Activated CD4-positive, alpha-beta T cell treated with anti-CD3 and anti-CD28 coated beads, Interleukin-2, Interleukin-4, amounts not matched to agents 100 ng/mL and 50 ng/mL, durations not matched to agents 16 hours and 8 hours (primary cell): ENCODE measurements at places on chromosomes 3 and 15.
A peak's percentile ranks its signal among the peaks of the same experiment; 100 is the strongest.

DNA sequence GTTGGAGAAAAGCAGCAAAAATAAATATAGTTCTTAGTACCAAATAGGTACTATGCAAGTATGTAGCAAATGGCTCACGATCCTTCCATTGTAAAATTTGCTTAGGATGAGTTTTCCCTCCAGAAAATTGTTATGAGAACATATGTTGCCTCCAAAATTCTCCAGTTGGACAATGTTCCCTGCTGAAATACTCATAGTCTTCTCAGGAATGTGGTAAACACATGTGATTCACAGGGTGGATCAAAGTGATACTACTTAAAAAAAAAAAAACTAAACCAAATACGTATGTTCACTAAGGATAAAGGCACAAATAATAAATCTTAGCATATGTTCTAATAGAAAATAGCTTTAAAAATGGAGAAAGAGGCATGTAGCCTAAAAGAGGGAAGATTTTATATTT is 84.3 kb upstream of the ZNF385D start:
- no peak for DNase-seq

DNA sequence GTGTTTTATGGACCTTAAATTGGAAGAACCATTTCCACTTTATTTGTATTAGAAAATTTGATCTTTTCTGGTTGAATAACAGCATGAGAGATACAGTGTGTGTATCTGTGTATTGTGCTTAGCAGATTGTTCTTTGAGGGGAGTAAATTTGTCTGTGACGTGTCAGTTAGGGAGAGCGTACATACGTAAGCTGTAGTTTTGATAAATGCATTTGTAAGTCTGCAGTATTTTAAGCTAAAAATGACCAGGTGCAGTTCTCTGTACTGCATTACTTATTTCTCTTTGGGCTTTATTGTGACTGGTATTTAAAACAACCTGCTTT is 264.8 kb downstream of the ROBO2 start:
- DNase-seq, result no peak

- peak; percentile 16 for DNase-seq
Measured at GRCh38 chr15:68730471-68730919, 90.2 kb downstream of the ANP32A start.

- DNase-seq, result no peak
Measured at GRCh38 chr15:58440922-58441321, 9.1 kb downstream of the LIPC start.

DNA sequence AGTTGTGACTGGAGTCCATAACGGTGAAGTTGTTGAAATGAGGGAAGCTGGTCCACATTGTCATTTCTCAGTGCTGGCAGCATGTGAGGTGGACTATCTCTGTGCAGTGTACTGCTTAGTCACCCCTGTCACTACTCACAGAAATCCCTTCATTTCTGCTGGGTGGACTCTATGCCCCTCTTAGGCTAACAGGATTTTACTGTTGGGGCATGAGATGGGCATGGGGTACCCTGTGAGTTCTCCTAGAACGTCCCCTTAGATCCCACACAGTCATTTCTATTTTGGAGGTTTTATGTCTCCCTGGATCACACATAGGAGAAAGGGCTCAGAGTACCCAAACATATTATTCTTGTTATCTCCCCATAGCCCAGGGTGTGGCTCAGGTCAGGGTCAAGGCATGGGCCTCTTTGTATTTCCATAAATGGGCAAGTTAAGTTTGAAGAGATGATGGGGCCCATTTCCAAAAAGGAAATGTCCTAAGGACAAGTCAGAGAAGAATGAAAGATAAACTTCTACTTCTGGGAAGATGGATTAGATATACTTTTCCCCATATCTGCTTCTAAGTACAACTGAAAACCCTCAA is 15.2 kb downstream of the P2RY1 start:
- DNase-seq, result no peak

DNA sequence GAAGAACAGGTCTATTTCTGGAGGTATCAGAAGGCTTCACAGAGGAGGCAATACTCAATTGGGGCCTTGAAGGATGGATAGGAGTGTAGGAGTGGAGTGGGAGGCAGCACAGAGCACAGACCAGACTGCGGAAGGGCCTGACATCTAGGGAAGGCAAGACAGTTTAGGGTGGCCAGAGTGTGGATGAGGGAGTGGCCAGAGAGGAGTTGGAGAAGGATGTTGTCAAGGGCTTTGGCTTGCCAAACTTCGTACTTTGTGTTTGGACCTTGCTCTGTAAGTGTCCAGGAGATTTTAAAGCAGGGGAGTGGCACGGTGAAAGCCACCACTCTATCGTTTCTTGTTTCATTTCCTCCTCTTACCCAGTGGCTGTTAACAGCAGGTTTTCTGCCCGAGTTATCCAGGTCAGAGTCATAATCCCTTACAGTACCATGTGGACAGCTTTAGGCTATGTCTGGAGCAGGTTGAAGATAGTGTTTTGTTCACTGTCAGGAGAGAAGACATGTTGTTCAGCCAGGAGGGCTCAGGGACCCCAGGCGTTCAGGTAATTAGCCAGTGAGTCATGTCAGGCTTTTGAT is 12.3 kb downstream of the SMAD3 start:
- DNase-seq, result no peak

DNA sequence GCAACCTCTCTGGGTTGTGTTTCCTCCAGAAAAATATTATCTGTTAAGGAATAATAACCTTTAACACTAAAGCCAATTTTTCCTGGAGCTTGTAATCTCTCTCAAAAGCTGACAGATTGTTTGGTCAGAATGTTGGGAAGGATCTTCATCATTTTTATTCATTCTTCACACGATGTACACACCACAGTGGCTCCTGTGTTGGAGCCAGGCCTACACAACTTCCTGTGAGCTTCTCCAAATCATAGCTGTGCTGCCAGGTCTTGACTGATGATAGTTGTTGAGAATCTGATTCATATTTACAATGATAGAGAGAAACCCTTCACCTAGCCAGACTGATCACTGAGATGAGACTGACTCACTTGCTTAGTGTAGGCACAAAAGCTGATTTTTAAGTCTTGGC is 151.0 kb upstream of the ROBO2 start:
- DNase-seq, result no peak

DNA sequence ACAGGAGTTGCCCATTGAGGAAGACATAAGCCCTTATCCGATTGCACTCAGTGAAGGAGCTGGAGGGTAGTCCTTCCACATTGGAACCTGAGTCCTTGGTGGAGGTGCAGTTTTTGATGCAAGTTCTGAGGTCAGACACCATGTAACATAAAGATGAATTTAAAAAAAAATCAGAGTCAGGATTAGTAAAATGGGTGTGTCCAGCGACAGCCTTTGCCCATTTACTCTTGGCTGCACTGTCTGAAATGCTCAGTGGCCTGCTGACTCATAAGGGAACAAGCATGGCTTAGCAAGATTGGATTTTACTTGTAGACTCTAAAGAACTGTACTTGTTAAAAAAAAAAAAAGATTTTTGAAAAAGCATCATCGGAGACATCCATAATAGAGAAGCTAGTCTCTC is 241.1 kb upstream of the TOPAZ1 start:
- DNase-seq, result no peak

GRCh38 chr3:58332575-58333188 is at the start of gene PXK:
Gene PXK, plus strand, starts transcription at chr3:58332892. Its CDS starts 97 bp downstream, at chr3:58332989.
- peak; percentile 79 for DNase-seq

DNA sequence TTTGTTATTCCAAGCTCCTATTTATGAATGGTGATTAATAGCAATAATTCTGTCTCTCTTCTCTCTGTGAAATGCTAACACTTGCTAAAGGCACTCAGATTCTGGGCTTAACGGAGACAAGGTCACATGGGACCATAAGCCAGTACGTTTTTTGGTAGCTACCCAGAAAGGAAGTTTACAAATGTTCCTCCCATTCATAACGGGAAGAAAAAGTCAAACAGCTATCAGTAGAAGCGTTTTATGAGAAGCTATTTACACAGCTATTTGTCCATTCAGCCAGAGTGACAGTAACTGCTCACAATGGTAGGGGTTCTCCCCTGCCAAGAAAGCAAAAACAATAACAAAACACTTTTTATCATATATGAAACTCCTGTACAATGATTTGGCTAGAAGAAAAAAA is 51.5 kb downstream of the ZMAT3 start:
- no peak for DNase-seq

- DNase-seq, result no peak
Measured at GRCh38 chr3:148600902-148601765, 96.6 kb upstream of the AGTR1 start.

- no peak for DNase-seq
Measured at GRCh38 chr15:96381463-96381862, 51.0 kb downstream of the NR2F2 start.

GRCh38 chr15:33309602-33310276 is 1.0 kb upstream of the RYR3 start:
- DNase-seq, result no peak

- DNase-seq, result no peak
Measured at GRCh38 chr15:25136119-25136518, 181.3 kb downstream of the SNRPN start.

GRCh38 chr3:42314411-42314810 is 48.4 kb upstream of the CCK start:
- no peak for DNase-seq

GRCh38 chr15:73994912-73995622 is 551 bp downstream of the PML start:
- no peak for DNase-seq

- no peak for DNase-seq
Measured at GRCh38 chr3:14300721-14301399, 101.5 kb upstream of the SLC6A6 start.

DNA sequence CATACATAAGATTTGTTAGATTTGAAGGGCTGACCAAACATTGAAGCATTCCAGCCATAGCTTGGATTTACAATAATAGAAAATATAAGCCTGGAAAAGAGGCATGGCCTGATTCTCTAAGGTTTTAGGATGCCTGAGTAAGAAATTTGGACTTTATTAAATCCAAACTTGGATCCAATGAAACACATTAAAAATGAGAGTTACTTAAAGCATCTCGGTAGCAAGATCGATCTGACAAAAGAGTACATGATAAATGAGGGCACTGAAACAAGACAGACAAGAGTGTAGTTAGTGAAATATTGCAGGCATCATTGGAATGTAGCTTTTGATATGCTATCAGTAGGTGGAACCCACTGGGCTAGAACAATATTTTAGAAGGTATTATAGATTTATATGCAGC is 855.7 kb upstream of the DPPA4 start:
- DNase-seq, result no peak

DNA sequence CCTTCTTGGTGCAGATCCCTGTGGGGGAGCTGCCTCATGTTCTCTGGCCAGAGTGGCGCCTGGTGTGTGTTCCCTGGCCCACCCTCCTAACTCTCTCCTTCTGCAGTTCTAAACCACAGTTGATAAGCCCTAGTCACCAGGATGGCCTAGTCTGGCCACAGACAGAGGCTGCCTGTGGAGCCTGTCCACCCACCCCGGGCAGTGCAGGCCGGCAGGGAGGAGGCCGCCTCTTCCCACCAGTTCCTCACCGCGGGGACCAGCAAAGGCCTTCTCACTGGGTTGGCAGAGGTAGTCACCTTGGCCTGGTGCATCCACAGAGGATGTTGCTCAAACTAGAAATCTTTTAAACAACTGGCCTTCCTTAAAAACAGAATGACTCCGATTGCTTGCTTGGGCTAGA is 276.4 kb upstream of the TTC14 start:
- DNase-seq, result no peak

- DNase-seq, result peak; percentile 2
Measured at GRCh38 chr3:19030522-19030839, 117.8 kb upstream of the KCNH8 start.

DNA sequence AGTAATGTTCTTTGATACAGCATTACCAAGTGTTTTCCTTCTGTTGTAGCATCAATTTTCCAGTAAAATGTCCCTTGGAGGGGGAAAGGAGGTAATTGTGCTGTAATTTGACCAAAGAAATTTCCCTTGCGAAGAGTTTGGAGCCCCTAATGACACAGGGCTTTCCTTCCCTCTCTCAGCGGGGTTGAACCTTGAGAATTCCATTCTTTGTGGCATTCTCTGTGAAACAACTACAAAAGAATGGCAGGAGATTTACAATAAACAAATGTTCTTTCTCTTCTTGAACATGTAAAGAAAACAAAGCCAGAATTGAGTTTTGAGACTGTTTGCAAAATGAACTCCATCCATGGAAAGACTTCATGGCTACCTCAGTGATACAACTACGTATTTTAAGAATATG is 53.4 kb downstream of the SIDT1 start:
- DNase-seq, result no peak

GRCh38 chr15:64847876-64848716 is 6.4 kb downstream of the PLEKHO2 start:
- no peak for DNase-seq

- DNase-seq, result no peak
Measured at GRCh38 chr15:55970286-55970685, 23.1 kb downstream of the NEDD4 start.

- DNase-seq, result no peak
Measured at GRCh38 chr3:43372809-43373559, 86.6 kb downstream of the SNRK start.

DNA sequence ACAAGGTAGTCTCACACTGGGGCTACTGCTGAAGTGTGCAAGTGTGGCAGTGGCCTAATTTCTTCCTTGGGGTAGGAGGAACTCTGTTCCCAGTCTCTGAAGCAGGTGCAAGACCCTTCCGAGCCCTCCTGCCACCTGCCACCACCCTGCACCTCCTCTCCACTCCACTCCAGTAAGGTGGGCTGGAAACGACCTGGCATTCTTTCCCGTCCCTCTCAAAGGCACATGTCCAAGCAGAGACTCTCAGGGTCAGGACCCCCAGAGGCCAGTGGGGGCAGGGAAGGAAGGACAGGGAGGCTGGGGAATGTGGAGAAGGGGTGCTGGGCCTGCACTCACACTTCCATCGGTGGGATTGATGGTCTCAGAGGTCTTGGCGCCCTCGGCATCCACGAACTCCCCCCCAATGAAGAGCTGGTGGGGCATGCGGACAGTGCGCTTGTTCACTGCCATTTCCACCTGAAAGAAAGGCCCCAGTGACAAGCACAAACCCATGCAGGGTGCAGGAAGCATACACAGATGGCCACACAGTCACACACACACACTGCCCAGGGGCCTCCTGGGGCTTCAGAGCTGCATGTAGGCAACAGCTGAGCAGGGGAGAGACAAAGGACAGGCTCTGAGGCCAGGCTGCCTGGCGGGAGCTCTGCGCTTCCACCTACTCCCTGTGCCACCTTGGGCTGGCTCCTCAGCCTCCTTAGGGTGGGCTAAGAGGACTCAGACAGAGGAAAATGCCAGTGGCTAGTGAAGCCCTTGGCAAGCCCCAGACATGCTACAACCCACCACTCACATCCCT is 43.8 kb downstream of the ALDH1L1 start:
- DNase-seq, result no peak

DNA sequence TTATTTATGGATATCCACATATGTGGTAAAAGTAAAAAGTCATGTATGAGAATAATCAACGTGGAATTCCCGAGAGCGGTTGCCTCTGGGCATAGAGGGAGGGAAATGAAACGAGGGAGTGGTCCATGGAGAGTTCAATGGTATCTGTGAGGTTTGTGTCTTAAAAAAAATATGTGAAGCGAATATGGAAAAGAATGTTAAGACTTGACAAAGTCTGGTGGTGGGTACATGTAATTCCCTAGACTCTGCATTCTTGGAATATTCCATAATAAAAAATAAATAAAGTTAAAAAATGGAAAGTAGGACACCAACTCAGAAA is 28.4 kb downstream of the FAM43A start:
- DNase-seq, result no peak

- no peak for DNase-seq
Measured at GRCh38 chr3:141793476-141794260, 30.5 kb downstream of the GRK7 start.
